ENCODE measurements at places on chromosomes 11 and 22.

- DNase-seq, result no peak
These were observed 327 bp upstream of the MED17 start for GRCh38 chr11:93783765-93784144.

DNA sequence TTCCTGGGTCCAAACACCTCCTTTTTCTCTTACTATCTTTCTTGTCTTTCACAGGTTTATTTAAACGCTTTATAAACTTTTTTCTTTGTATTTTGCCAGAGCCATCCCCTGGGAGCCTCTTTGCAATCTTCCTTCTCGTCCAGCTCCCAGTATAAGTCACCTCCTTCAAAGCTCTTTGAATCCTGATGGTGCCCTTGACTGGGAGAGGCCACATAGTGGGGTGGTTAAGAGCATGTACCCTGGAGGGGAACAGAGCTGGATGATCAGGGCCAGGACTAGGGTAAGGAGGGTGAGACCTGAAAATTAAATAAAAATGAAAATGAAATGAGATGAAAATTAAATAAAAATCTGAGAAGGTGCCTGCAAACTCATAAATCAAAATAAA is 155.0 kb downstream of the FBXO7 start:
- no peak for DNase-seq

GRCh38 chr22:31977939-31978338 is 33.6 kb downstream of the YWHAH start:
- peak; percentile 14 for DNase-seq

DNA sequence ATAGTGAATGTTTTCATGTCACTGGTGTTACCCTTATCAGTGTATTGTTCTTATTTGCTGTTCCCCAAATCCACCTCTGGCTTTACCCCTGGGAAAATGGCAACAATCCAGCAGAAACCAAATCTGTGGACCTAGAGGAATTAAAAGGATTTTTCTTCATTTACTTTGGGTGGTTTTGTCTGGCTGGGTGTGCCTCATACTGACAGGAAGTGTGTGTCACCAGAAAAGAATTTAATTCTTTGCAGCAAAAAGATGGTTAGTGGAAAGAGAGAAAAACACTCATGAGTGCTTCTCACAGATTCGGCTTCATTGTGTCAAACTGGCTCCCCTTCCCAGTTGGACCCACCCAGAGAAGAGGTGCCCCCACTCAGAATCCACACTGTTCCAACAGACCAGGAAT is 38.9 kb downstream of the FZD4 start:
- no peak for DNase-seq

DNA sequence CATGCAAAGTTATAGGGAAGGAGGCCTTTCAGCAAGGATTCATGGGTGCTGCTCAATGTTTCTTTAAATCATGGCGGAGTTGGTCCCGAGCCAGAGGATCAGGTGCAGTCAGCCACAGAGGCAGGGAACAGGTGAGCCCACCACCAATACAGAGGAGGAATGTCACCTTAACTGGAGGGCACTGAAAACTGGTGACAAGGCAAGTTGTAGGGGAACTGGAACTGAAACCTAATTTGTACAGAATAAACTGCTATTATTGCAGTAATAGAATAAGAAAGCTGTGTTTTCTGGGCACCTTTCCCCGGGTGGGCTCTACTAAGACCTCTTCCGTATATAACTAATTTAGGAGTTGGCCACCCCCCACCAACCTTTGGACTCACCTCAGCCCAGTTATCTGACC is 296.0 kb upstream of the NARS2 start:
- no peak for DNase-seq

- no peak for DNase-seq
These were observed 7.0 kb upstream of the GAB2 start for GRCh38 chr11:78424334-78425270.

DNA sequence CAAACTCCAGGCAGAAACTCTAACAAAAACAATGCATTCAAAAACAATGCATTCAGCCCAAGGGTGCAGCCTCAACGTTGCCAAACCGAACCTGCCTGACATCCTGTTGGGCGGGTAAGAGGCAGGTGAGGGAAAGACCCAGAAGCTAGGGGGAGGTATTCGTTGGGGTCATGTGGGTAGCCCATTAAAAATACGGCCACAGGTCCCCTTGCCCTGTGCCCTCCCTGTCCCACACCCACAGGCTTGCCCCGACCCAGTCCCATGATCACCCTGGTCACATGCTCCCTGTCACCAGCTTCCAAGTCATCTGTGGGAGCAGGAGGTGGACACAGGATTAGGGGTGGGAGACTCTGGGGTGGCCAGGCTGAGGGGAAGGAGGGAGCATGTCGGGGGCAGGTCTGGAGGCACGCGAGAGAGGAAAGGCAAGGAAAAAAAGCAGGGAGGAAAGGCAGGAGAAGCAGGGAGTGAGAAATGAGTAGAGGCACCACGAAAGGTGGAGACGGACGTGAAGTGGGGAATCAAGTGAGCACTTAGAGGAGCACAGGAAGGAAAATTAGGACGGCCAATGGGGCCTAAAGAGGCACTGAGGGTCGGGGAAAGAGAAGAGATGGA is 683 bp downstream of the PLA2G6 start:
- DNase-seq, result no peak

GRCh38 chr11:60633645-60634044 is 65.8 kb upstream of the MS4A8 start:
- DNase-seq, result no peak

DNA sequence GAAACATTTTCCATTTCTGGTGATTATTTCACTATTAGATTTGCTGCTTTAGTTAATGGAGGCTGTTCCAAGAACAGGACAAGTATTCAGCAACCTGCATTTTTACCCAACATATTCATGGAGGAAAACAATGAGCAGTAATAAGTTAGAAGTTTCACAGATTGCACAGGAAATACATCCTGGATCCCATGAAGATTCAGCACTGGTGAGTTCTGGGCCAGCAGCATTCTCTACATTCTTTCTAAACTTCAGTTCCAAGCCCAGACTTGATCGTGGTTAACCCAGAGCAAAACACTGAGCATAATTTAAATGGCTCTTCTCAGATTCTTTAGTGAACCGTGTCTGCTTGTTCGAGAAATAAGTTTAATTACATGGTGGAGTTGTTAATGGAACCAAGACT is 3.8 kb downstream of the FJX1 start:
- DNase-seq, result no peak

DNA sequence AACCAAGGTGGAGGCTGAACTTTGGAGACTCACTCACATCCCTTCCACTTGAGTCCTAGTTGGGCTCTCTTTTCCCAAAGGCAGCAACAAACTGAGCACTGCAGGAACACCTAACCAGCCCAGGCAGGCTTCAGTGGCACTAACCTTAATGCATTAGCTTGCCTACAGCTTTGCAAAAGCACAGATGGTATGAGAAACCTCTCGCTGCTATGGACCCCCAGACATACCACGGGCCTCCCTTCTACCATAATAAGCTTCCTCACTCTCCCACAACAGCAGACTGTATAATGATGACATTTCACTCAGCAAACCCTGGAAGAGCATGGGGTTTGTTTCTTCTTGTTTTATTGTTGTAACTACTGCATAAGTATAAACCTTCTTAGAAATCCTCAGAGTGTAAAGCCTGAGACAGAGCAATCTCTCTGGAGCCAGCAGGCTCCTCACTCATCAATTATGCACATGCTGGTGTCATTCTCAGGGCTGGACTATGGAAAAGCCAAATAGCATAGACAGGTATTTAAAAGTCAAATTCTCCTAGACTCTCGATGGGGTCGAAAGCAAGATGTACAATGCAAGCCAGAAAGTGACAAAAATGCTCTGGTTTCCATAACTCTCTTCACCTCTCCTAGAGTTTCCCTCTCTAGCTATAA is 167.6 kb downstream of the NXPE2 start:
- no peak for DNase-seq

GRCh38 chr22:42281706-42282251 is 11.3 kb upstream of the TCF20 start:
- DNase-seq, result no peak

GRCh38 chr22:19018256-19018655 is 82.2 kb upstream of the PRODH start:
- DNase-seq, result no peak

DNA sequence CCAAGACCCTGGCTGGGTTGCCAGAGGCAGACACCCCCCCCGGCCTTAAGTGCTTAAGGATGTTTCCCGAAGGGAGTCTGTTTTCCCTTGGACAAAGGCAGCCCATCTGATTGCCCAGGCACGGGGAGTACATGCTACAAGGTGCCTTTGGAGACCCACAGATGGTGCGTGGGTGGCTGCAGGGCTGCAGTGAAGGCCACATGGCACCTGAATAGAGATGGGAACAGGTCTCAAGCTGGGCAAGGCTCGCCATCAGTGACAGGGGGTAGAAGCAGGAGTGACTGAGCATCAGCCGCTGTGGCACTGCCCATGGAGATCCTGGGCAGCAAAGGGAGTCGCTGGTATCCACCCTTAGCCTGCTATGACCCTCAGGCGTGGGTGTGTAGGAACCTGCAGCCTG is 2.4 kb downstream of the RTL6 start:
- DNase-seq, result no peak

GRCh38 chr22:30694640-30695350 is at the start of gene OSBP2:
OSBP2 (plus strand) TSS chr22:30694874; CDS start chr22:30694910, 36 bp downstream.
- DNase-seq, result no peak

GRCh38 chr11:62502030-62502730 is 44.4 kb downstream of the AHNAK start:
- DNase-seq, result no peak

GRCh38 chr11:131688048-131688693 is 317.8 kb downstream of the NTM start:
- peak; percentile 45 for DNase-seq

- no peak for DNase-seq
These were observed 624.7 kb downstream of the BUD13 start for GRCh38 chr11:116148056-116148455.

DNA sequence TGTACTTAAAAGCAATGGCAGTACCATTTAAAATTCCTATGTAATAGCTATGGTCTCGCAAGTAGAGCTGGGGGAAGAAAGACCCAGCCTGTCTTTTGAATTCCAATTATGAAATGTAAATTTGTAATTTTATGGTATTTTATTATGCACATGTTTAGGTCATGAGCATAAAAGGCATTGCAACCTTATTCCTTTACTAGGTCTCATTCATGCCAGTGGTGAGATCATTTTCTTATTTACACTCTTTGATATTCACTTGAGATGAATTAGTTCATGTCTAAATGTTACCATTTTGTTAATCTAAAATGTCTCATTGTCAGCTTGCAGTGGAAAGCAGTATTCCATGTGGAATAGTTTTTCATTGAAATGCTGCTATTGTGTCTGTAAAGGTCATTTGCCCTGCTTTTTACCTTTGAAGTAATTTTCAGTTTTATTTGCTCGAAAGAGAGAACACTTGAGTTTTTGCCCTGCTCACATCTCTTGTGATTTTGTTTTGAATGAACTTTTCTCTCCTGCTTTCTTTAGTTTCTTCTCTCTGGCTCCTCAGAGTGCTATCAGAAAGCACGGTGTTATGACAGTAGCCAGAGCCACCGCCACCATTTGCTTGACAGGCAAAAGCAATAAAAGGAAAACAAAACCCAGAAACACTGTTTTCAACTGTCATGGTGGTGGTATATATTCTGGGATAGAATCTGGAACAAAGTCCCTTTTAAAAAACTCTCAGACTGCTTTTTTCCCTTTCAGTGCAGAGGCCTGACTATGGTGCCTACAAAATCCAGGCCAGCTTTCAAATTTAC is 37.2 kb upstream of the RAG2 start:
- DNase-seq, result no peak

- no peak for DNase-seq
These were observed 1.4 kb upstream of the KCNJ5 start for GRCh38 chr11:128889657-128890213.

DNA sequence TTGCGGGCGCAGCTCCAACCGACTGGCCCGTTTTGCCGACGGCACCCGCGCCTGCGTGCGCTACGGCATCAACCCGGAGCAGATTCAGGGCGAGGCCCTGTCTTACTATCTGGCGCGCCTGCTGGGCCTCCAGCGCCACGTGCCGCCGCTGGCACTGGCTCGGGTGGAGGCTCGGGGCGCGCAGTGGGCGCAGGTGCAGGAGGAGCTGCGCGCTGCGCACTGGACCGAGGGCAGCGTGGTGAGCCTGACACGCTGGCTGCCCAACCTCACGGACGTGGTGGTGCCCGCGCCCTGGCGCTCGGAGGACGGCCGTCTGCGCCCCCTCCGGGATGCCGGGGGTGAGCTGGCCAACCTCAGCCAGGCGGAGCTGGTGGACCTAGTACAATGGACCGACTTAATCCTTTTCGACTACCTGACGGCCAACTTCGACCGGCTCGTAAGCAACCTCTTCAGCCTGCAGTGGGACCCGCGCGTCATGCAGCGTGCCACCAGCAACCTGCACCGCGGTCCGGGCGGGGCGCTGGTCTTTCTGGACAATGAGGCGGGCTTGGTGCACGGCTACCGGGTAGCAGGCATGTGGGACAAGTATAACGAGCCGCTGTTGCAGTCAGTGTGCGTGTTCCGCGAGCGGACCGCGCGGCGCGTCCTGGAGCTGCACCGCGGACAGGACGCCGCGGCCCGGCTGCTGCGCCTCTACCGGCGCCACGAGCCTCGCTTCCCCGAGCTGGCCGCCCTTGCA is 1.0 kb downstream of the FJX1 start:
- DNase-seq, result peak; percentile 12

DNA sequence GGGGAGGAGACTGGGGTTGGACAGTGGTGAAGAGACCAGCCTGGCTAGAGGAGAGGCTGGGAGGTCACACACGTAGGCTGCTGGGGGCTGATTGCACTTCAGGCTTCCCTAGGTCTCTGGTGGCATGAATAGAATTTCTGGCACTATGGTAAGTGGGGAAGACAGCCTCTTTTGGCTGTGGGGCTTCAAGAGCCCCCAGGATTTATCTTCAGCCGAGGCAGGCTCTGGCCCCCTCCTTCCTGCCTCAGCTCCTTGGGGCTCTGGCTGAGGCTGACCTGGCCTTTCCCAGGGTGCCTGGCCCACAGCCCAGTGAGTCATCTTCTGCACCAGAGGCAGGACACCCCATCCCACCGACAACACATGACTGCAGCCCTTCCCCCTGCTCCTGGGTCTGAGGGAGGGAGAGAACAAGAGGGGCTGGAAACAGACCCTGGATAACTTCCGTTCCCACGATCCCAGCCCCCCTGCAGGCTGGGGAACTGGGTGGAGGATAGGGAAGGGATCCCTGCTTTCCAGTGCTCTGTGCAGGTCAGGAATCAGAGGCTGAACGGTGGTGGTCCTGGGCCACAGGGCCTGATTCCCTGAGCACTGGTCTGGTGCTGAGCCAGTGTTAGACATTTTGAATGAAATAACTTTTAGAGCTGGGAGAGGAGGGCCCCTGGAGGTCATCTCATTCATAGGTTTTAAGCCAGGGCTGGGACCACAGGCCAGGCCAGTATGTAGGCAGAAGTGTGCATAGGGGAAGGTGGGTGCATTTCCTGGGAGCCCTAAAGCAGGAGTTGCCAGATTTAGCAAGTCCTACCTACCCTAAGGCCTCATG is 26.5 kb downstream of the ARHGEF17 start:
- DNase-seq, result no peak
